GM03348 (cell line): ENCODE measurements at places on chromosomes 3 and 15.

DNA sequence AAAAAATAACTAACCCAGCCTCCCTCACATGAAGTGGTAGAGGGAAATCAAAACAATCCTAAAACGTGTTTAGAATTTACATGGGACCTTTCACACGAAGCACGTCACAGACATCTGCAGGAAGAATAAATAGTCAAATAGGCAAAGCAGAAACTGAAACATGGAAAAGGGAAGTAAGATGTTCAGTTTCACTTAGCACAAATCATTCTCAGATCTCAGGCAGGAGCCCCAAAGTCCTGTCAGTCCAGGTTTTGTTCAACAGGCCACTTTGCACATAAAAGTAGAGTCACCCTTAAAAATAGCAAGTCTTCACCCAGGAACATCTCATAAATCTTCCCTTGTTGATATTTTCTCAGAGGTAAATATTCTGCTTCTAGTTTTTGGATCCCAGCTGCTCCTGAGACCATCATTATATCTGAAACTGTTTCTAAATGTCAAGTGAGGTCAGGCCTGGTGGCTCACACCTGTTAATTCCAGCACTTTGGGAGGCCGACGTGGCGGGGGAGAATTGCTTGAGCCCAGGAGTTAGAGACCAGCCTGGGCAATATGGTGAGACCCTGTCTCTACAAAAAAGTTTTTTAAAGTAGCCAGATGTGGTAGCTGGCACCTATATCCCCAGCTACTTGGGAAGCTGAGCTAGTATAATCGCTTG is 1.9 kb downstream of the RUBCN start:
- DNase-seq, result no peak

GRCh38 chr3:64221571-64222257 is 3.6 kb downstream of the PRICKLE2 start:
- no peak for DNase-seq

- no peak for DNase-seq
Measured at GRCh38 chr3:59865351-59865750, 815.5 kb upstream of the CFAP20DC start.

DNA sequence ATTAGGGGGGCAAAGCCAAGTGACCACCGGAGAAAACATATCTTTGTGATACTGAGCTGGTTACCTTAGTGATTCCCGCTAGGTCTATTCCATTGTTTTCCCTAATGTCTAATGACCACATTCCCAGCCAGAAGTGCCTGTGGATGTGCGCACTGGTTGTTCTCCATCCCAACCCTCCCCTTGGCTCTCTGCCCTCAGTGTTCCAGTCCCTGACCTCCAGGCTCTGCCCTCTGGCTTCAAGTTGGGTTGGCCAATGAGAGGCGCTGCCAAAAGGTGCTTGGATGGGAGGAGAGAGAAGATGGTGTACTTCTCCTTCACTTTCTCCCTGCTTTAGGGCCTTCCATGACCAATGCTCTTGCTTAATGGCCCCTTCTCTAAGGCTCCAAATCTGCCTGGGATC is 2.4 kb downstream of the COLQ start:
- DNase-seq, result no peak

DNA sequence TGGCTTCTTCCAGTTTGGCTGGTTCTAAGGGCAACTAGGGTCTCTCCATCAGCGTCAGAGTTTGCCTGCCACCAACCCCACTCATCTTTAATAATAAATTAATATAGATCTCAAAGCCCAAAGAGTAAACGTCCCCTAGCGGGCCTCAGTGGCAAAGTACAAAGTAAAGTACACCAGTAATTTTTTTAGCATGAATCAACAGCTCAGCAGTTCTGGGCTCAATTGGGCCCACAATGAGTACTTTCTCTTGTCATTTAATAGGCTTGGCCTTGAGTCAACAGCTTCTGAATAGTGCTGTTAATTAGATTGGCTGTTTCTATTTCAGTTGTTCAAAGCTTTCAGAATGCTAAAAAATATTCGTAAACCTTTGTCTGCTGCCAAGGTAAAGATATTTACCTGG is 89.0 kb upstream of the PFN2 start:
- DNase-seq, result no peak

- no peak for DNase-seq
Measured at GRCh38 chr15:95912280-95912625, 418.2 kb upstream of the NR2F2 start.

- no peak for DNase-seq
Measured at GRCh38 chr15:99734575-99734974, 1.3 kb upstream of the LYSMD4 start.

DNA sequence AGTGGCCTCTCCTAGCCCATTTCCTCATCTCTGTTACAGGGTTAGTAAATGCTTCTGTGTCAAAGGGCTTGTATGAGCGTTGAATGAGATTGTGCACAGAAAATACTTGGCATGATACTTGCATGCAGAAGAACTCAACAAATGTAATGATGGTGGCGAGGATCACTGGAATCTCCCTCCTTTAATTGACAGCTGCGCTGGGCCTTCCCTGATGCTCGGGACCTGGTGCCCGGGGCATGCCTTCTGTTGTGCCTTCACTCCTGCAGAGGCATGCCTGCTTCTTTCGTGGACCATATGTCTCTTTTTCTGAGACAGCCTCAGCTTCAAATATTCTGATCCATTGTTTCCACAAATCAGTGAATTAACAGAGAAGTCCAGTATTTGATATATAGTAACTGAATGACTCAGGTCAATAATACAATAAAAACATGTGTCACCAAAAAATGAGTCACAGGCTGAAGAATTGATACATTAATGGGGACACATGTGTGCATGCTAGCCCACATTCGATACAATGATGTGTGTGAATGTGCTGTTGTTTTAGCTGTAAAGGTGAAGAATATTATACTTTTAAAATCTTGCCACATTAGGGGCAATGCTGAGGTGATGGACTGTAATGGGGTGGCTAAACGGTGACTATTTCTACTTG is 243.3 kb upstream of the TBL1XR1 start:
- DNase-seq, result no peak

DNA sequence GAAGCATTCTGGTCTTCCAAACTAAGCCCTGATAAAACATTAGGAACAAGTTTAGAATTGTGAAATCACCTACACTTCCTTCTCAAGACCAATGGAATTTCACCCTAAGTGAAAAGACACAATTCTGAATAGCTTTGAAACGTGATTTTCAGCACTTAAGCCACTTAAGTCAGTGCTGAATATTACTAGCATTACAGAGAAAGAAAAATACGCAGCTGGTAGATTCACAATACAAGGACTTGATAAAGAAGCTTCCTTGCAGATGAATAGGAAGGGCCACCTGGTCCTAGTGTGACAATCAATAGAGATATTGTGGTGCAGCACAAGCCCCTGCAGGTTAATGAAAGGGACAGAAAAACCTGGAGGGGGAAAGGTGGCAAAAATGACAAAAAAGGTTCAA is 353.1 kb upstream of the ALCAM start:
- no peak for DNase-seq

DNA sequence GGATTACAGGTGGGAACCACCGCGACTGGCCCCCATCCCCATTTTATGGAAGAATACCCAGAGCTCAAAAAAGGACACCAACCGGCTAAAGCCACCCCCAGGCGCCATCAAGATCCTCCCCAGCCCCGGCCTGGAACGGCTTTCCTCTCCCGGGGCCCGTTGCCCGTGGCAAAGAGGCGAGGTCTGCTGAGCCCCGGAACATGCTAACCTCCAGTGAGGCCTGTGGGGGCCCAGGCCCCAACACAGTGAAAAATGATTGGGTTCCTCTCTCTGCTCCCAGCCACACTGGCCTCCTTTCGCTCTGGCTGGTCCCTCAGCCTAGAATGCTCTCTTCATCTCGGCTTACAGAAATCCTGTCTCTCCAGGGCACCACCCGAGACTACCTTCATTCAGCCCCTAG is 46.5 kb upstream of the SMAD6 start:
- no peak for DNase-seq

DNA sequence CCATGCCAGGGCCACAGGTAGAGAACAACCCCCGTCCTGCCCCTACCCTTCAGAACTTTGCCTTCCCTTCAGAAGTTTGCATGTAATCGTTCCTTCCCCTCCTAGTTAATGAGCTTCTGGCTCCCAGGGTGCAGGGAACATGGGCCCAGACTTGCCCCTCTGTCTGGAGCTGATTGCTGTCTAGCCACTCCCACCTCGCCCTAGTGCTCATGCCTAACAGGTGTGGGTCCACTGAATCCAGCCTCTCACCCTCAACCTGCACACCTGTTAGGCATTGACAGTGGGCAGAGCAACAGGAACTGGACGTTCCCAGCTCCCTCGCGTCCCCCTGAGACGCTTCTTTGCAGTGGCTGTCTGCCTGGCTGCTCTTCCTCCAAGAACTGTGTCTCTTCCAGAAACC is 40.3 kb downstream of the WNT5A start:
- no peak for DNase-seq

- peak; percentile 41 for DNase-seq
Measured at GRCh38 chr3:53242642-53243041, 13.2 kb downstream of the TKT start.

DNA sequence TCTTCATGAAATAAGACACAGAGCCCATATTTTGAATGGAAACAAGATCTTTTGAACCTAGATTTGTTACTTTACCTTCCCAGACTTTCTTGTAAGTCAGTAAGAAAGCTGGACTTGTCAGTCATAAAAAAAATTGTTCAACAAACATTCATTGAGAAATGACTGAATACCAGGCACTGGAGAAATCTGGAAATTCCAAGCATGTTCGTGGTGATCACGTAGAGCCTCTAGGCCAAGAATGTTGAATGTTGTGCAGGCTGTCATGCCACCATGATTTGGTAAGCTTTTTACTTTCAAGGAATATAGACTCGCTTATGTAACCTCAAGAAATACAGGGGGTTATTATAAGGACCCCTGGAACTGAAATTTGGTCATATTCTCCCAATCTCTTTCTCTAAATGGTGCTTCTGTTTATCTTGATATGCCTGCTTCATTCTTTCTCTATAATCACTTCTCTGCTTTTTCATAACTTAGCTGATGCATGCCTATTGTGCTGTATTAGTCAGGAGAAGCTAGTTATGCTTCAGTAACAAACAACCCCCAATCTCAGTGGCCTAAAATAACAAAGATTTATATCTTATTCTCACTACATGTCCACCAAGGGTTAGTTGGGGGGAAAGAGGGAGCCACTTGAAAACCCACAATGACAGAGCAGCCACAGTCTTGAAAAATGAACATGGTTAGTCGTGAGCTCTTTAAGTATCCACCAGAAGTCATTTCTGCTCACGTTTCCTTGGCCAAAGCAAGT is 3.4 kb upstream of the TPM1 start:
- peak; percentile 62 for DNase-seq

GRCh38 chr15:47742334-47742733 is 25.0 kb downstream of the SEMA6D start:
- no peak for DNase-seq

DNA sequence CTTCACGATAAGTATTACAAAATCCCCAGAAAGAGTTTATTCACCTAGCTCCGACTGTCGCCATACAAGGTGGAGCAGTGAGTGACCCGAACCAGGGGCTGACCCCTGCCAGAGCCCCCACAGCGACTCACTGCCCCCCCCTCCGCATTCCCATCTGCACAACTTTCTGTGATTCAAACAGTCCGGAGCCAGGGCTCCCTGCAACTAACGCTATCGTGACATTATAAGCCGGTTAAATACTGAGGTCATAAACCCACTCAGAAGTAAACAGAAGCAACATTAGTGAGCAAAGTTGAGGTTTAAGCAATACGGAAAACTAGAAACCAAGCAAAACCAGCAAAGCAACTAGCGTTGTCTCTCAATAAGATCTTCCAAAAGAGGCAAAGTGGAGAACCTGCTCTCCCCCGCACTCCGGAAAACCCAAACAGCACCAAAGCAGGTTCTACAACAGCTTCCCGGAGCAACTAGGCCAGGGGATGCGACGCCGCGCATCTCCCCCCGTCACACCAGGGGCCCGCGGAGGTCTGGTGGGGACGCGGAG is 642 bp downstream of the SCAP start:
- peak; percentile 41 for DNase-seq

GRCh38 chr15:57553526-57553925 is 38.2 kb upstream of the MYZAP start:
- DNase-seq, result no peak

DNA sequence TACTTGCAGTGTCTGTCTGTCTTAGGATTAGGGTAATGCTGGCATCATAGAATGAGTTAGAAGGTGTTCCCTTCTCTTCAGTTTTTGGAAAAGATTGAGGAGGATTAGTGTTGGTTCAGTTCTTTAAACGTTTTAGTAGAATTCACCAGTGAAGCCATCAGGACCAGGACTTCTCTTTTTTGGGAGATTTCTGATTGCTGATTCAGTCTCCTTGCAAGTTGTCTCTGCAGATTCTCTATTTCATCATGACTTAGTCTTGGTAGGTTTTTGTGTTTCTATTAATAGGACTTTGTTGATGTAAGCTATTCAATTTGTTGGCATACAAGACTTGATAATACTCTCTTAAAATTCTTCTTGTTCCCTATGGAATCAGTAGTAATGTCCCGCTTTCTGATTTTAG is 48.9 kb downstream of the STT3B start:
- no peak for DNase-seq

- DNase-seq, result no peak
Measured at GRCh38 chr15:72042054-72042453, 75.9 kb downstream of the MYO9A start.

- DNase-seq, result no peak
Measured at GRCh38 chr3:62378921-62379320, 5.6 kb upstream of the FEZF2 start.

GRCh38 chr15:70632491-70633102 is 130.8 kb downstream of the UACA start:
- DNase-seq, result no peak

GRCh38 chr3:130516645-130517512 is at the start of gene COL6A6:
TSS of gene COL6A6 (plus strand) at chr3:130517177. CDS start at chr3:130560365, 43,188 bp downstream.
- peak; percentile 9 for DNase-seq

GRCh38 chr3:39639344-39640236 is 169.8 kb upstream of the MYRIP start:
- peak; percentile 85 for DNase-seq

GRCh38 chr3:38268522-38268921 is 2.9 kb downstream of the SLC22A13 start:
- no peak for DNase-seq

DNA sequence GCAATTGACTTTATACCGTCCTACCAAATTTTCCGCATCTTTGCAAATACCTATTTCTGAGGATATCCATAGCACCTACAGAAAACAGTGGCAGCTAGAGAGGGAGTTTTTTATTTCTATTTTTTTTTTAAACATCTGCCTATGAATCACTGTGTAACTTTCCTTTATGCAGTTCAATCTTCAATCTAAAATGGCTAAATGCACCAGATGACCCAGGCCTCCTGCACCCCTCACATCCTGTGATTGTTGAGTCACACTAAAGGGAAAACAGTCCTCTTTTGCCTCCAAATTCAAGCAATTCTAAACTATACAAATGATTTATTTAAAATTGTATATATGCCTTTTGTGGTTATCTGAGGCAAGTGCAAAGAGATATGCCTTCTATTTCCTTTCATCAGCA is 20.1 kb upstream of the BCL6 start:
- peak; percentile 42 for DNase-seq

GRCh38 chr3:141275973-141276372 is 44.3 kb downstream of the PXYLP1 start:
- no peak for DNase-seq

DNA sequence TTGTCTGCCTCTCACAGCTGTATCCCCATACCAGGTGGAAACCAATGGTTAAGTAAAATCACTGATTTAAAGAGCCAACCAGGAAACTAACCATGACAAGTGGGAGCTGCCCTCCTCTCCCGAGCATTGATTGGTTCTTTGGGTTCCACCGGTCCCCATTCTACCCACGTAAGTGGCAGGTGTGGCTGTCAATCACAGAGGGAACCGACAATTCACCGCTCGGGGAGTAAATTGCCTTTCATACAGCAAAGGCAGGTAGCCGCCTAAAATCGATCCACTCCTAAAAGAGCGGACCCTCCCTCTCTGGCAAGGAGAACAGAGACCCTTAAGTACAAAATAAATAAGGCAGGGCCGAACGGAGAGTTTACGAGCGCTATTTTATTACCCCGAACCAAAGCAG is 1.2 kb downstream of the ERC2 start:
- DNase-seq, result no peak
